ENCODE measurements at places on chromosomes 5 and 9.

GRCh38 chr5:72845889-72846288, 29.4 kb downstream of the TNPO1 start:
- DNase-seq = peak; percentile 43

- no peak for DNase-seq
These were observed 81.7 kb downstream of the ADAMTS2 start for GRCh38 chr5:179263391-179264052.

DNA sequence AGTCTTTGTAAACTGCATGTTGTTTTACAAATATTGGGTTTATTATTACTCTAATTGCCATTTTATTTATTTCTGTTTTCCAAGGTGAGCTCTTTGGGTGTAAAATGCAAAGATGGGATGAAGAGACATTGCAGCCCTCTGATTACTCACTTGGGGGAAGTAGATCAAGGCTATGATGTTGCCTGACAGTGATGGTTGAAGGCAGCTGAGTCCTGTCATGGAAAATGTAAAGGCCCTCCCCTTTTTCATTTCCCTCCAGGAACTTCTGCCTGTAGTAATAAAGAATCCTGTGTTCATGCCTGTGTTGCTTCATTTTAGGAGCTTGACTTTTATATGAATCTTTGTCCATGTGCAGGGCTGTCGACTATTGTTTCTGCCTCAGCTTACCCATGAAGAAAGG, 605.4 kb upstream of the CLINT1 start:
- no peak for DNase-seq

- DNase-seq = no peak
These were observed 13.0 kb upstream of the SMIM32 start for GRCh38 chr5:136205941-136206340.

GRCh38 chr9:91890662-91891061, 59.4 kb downstream of the ROR2 start:
- no peak for DNase-seq

DNA sequence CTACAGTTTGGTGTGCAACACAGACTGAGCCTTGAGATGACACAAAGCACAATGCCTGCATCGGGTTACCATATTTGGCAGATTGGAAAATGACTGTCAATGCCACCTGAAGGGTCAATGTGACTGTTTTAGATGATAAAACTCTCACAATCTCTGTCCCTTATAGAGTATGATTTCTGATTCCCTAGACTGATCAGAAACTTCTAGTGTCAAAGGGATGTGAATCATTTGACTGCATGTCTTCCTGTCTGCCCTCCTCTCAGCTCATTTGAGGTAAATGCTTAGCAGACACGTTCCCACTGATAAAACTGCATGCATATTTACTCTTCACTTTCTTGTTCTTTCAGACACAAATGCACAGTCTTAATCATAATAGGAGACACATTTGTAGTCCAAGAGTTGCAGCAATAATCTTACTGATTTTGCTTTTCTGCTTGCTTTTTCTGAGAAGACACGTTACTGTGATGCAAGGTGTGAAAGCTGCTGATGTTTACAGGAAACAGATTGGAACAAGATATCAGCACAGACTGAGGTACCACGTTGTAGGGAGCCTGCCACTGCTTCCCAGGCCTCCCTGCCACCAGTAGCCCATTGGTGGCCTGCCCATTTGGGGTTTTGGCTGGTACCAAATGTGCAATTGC, 77.8 kb downstream of the GCNT4 start:
- DNase-seq = no peak

- peak; percentile 21 for DNase-seq
These were observed 29.8 kb downstream of the TARS1 start for GRCh38 chr5:33470544-33470943.

DNA sequence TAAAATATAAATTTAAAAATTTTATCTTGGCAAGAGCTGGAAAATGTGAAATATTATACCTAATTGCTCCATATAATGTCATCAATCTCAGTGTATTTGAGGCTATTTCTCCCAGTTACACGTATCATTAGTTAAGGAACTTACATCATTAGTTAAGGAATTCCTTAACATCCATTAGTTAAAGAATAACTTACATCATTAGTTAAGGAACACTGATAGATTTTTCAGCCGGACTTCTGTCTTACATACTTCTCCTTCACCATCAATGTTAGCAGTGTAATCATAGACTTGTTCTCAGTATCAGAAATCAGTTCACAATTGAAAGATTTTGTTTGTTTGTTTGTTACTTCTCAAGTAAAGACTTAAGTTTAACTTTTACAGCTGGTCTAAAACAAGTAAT, 524.4 kb upstream of the CHD1 start:
- DNase-seq = no peak

GRCh38 chr5:147819261-147819770, 12.2 kb downstream of the SPINK1 start:
- no peak for DNase-seq

DNA sequence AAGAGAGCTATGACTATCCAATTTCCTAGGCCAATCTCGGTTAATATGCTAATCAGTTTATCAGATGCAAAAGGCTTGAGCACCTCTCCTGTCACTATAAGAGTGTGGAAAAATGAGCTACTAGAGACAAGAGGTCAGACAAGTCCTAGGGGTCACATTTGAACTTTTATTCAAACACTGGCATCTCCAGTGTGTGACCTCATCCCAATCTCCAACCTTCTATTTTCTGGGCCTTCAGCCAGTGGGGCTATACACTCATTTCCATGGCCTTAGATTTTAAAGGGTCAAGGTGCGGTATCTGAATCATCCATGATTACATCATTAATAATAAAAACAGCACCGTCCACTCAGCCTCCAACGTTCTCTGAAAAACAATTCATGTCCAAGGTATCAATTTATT, 139.6 kb upstream of the LRRTM2 start:
- peak; percentile 56 for DNase-seq

DNA sequence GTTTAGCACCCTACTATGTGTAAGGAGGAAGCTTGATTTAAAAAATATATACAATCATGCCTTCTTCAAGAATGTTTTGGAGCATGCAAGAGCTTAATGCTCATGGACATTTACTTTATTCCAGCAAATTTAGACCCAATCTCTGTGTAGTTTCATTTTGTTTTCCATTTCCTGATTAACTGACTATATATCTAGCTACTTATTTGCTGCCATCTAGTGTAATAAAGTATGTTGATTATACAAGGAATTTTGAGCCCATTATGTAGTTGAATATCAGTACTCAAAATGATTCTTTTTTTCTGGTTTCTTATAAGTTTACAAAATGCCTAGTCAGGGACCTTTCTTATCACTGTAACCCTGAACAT, 100.0 kb upstream of the CCDC152 start:
- no peak for DNase-seq

- no peak for DNase-seq
These were observed 18.0 kb downstream of the SH3PXD2B start for GRCh38 chr5:172436078-172436878.

DNA sequence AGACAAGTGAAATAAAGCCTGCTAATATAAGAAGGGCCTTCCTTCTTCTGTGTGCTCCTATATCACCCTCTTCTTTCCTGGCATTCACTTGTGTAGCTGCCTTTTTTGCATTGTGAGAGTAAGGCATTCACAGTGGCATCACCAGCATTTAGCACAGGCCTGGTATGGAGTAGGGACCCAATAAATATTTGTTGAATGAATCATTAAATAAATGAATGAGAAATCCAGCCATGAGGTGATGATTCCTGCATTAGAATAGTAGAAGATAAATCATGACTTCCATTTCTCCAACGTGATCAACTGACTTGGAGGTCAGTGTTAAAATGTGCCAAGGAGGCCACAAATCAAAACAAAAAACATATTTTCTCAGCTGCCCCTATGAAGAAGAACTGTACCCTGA, 3.9 kb downstream of the PLPPR1 start:
- no peak for DNase-seq
